Stimulated activated CD4-positive, alpha-beta T cell treated with anti-CD3 and anti-CD28 coated beads, Interleukin-4, amount 100 ng/mL, for 1 hour (primary cell): ENCODE measurements at places on chromosomes 1 and 21.

DNA sequence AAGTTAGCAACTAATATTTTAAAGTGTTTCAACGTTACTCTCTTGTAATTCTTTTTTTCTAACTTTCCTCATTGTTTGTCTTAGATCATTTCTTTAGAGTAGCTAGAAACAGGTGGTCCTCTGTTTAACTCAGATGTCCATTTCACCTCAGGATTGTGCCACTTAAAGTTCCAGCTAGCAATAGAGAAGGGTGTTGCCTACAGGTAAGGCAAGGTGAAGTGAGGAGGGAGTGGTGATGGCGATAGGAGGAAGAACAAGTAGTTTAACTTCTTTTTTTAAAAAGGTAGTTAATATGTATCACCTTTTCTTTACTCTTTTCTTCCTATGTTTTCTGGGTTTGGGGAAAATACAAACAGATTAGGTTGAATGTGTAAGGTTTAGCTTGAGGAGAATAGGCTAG is 44.4 kb downstream of the ABCD3 start:
- no peak for DNase-seq

DNA sequence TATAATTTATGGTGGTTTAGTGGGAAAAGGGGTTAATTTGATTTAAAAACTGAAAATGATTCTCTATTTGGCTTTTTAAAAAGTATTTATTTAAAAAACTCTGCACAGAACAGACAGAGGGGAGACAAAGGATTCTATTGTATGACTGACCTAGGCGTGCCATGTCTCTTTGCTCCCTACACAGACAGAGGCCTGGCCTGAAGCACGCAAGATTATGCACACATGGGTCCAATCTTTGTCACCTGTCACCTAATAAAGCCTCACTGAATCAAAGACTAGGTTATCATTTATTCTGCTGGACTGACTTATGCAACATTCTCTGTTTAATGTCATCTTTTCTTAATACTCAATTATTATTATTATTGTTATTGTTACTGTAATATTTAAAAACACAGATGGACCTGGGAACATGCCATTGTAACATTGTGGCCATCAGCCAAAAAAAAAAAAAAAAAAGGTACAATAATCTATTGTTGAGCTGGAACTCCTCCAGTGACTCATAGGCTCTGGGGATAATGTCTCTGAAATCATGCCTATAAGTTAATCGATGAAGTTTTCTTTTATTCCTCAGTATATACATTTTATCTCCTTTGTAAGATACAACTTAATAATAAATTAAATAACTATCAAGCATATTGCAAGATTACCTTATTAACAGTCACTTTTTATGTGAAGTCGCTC is 112.1 kb downstream of the RUNX1 start:
- DNase-seq, result no peak

DNA sequence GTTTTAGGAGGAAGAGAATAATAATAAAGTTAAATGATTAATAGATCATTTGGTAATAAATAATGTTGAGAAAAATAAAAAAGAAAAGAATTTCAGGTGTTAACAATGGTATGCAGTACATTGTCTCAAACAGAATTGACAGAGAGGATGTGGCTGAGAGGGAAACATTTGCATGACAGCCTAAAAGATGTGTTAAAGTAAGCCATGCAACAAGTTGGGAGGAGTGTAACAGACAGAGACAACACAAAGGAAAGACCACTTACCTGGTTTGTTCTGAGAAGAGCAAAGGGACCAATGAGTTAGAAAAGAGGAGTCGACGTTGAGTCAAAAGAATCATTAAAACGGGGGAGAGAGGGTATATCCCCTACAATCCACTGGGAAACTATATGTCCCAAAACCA is 814.0 kb downstream of the KCNT2 start:
- DNase-seq, result no peak

DNA sequence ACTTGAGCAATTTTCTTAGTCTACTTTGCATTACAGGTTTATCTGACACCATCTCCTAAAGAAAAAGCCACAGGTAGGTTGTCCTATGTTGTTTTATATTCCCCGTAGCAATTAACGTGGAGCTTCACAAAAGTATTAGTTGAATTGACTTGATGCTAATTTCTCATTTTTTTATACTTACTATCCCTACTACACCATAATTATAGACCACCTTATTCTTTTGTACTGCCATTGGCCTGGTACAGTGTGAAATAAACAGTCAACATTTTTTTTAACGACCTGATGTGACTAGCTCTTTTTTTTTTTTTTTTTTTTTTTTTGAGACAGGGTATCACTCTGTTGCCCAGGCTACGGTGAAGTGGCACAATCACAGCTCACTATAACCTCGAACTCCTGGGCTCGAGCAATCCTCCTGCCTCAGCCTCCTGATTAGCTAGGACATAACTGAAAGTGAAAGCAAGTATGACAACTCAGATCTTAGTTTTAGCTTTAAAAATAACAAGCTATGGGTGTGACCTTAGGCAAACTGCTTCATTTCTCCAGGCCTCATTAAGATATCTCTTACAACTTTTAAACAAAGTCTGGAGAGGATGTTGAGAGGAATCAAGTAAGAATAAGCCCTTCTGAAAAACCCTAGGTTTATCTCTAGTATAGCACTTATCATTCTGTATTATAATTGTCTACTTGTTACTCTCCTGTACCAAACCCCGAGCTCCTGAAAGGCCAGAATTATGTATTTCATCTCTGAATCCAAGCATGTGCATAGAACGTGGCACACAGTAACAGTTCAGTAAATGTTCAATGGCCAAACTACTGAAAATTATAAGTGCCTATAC is 49.5 kb downstream of the LUZP1 start:
- DNase-seq, result no peak

DNA sequence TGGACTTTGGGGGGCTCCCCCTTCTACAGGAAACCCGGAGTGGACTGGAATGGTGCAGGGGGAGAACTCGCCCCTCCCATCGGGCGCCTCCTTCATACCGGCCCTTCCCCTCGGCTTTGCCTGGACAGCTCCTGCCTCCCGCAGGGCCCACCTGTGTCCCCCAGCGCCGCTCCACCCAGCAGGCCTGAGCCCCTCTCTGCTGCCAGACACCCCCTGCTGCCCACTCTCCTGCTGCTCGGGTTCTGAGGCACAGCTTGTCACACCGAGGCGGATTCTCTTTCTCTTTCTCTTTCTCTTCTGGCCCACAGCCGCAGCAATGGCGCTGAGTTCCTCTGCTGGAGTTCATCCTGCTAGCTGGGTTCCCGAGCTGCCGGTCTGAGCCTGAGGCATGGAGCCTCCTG is at the start of gene TNFRSF14:
TSS of gene TNFRSF14 (plus strand) at position 95 of the 401 bp plus-strand sequence. CDS start at position 389, 294 bp downstream.
- peak; percentile 75 for DNase-seq

DNA sequence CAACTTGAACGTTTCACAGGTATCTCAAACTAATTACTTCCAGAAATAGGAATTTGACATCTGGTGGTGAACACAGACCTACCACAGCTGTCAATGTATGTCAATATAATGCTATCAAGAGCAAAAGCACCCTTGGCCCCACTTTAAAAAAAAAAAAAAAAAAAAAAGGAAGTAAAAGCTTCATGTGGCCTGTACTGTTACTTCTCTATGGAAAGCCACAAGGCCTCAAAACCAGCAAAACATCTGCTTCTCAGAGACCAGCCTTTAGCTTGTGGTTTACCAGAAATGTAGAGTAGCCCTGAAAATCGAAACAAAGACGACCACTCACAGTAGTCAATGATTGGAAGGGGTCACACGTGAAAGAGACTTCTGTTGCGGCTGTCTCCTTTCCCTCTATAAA is 109.6 kb downstream of the SLC45A1 start:
- DNase-seq, result no peak

GRCh38 chr1:23904748-23905357 is 8.3 kb downstream of the CNR2 start:
- no peak for DNase-seq

GRCh38 chr1:116482490-116482889 is 88.3 kb downstream of the CD58 start:
- no peak for DNase-seq

DNA sequence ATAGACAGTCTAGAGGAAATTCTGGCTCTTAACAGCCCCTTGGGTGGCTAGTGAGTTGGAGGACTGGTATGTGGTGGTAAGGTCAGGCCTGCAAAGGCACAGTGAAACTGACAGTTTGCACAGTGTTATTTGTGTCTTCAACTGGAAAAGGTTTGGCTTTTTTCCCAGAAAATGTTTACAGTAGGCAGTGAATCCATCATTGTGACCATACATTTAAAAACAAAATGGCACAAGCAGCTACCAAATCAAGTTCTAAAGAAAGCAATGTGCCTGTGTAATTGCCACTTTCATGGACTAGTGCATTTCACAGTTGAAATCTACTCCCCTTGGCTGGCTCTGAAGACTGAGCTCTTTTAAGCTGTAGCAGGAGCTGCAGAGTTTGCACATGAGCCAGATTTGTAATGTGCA is 24.8 kb downstream of the ATPAF1 start:
- no peak for DNase-seq

DNA sequence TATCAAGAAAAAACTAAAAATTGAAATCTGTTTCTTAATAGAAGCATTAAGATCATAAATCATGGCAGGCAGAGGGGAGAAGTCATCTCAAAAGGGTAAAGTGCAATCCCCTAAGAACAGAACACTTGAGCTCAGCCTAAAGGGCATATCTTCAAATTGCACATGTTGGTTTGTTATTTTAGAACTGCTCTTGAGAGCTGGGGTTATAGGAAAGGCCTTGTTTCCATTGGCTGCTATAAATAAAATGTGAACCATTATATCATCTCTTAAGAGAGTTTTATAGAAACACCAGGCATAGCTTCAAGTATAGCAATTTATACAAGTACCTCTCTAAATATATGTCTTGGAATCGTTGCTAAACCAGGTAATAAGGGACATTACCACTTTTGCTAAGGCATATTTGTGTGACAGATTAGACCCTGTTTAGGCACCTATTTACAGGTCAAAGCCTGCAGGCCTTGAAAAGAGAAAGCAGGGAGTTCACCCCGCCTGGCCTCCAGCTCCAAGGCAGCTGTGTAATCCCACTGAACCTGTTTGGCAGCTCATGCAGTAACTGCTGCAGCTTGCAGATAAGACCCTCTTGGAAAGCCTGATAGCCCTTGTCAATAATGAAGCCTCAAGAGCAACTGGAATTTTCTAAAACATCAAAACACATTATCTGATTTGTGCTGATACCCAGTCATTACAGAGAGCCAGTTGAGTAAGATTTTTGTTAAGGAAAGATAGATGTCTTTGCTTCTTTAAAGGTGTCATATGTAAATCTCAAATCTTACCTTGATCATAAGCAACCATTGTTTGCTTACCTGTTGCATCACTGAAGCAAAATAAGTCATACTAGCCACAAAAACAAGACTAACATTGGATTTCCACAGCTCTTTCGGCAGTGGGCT is 24.2 kb upstream of the SYDE2 start:
- DNase-seq, result no peak

- DNase-seq, result no peak
These were observed 12.3 kb downstream of the UQCRH start for GRCh38 chr1:46315669-46316403.

GRCh38 chr1:65904681-65905083 is 112.0 kb downstream of the PDE4B start:
- DNase-seq, result no peak

DNA sequence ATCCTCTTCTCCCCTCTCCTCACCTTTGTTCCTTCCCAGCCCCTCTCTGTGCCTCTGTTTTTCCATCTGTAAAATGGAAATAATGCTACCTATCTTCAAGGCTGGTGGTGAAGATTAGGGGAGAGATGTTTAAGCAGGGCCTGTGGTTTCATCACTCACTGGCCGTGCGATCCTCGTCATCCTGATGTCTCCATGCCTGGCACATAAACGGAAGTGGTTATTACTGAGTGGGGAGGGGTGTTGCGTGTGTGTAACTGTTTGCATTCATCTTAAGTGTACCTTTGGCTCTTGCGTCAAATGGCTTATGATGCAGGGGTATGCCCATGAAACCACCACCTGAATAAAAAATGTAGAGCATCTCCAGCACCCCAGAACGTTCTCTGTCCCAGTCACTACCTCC is 17.2 kb upstream of the C1QA start:
- no peak for DNase-seq

GRCh38 chr21:41377715-41378114 is 15.9 kb downstream of the MX2 start:
- DNase-seq, result no peak

DNA sequence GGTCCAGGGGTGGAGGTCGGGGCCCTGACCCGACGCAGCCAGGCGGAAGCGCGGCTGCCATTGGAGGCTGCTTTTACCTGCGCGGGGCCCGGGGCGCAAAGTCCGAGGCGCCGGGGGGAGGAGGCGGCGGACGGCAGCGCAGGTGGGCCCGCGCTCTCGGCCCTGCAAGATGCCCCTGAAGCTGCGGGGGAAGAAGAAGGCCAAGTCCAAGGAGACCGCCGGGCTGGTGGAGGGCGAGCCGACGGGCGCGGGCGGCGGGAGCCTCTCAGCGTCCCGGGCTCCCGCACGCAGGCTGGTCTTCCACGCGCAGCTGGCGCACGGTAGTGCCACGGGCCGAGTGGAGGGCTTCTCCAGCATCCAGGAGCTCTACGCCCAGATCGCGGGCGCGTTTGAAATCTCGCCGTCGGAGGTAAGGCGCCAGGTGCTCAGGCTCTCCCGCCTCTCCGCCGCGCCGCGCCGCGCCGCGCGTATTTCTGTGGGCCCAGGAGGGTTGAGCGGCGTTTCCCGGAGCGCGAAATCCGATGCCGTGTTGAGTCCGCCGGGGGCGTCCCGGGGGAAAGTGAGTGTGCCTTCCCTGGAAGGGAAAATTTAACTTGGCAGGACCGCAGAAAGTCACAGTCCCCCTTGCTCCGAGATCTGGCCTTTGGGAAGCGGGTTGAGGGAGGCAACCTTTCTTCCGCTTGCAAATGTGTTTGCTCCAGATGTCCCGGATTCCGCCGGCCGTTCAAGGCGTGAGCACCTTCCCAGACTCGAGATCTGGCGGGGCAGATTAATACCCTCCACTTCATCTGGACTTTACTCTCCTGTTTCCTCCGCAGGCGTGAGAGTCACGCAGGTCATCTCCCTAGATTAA is at the start of gene GIPC2:
TSS of gene GIPC2 (plus strand) at position 41 of the 853 bp plus-strand sequence. CDS start at position 170, 129 bp downstream.
- DNase-seq, result peak; percentile 30

- no peak for DNase-seq
These were observed 106.4 kb downstream of the CRB1 start for GRCh38 chr1:197374428-197374827.

DNA sequence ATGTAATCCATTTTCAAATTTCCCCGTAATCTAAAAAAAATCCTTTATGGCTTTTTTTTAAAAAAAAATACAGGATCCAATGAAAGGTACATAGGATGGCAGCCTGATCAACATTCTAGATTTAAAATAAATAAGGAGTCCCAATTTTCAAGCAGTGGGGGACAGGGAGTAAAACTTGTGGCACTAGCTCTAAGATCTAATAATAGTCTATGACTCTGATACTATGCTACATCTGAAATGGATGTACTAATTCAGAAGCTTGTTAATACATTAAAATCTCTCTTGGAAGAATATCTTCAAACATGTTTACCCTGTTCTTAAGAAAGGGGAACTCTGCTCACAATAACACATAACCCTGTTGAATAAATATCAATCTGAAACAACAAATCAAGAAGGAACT is 8.5 kb downstream of the DIPK1A start:
- no peak for DNase-seq

GRCh38 chr1:31155216-31155806 is 84.4 kb downstream of the NKAIN1 start:
- DNase-seq, result peak; percentile 71

GRCh38 chr1:202215472-202216130 is 22.0 kb downstream of the LGR6 start:
- no peak for DNase-seq
